Osteocyte (in vitro differentiated cells): ENCODE measurements at places on chromosomes 7 and 10. TPM values are rescaled to one million over a fixed set of nuclear protein-coding genes. Genes with fewer than 3 reads are reported as not detected.

Gene ITGB8
- total RNA-seq = 1.5 and 2.4 TPM in 2 replicates

Gene DNAJC12
- 9.5 and 12.0 TPM in 2 replicates for total RNA-seq

Gene AUTS2
- 65.3 and 80.6 TPM in 2 replicates for total RNA-seq

Gene SFMBT2
- 1.1 and 2.7 TPM in 2 replicates for total RNA-seq

Gene OR2A1
- not detected in 2 replicates for total RNA-seq

Gene ADCYAP1R1
- not detected in 2 replicates for total RNA-seq

Gene CCDC7
- total RNA-seq = 12.5 and 12.6 TPM in 2 replicates

Gene PHTF2
- total RNA-seq = 29.3 and 30.4 TPM in 2 replicates

Gene ECHDC3
- total RNA-seq = 0.55 and 1.2 TPM in 2 replicates

Gene PIK3CG
- not detected in 2 replicates for total RNA-seq

Gene STRIP2
- 0.73 and 0.81 TPM in 2 replicates for total RNA-seq

Gene HUS1
- total RNA-seq = 28.8 and 33.9 TPM in 2 replicates

DNA sequence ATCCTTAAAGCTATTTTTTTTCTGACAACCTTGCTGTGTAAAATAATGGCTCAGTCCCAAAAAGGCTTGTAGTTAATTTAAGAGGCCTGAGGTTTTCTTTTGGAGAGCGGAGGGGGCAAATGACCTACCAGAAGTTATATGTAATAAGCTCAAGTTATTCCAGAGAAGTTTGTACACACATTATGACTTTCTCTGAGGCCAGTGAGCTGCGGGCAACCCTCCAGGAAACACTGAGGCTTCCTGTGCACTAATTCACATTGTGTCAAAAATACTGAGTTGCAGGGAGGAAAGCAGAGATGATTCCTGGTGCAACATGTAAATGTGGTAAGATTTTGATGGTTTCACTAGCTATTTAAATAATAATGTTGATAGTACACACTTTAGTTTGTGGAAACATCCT lies 188.6 kb downstream of the DIP2C start:
- no peak overlapping the region for H3K27ac ChIP-seq
- H3K36me3 ChIP-seq = peaks cover 2% of the 10 kb centered on the region

DNA sequence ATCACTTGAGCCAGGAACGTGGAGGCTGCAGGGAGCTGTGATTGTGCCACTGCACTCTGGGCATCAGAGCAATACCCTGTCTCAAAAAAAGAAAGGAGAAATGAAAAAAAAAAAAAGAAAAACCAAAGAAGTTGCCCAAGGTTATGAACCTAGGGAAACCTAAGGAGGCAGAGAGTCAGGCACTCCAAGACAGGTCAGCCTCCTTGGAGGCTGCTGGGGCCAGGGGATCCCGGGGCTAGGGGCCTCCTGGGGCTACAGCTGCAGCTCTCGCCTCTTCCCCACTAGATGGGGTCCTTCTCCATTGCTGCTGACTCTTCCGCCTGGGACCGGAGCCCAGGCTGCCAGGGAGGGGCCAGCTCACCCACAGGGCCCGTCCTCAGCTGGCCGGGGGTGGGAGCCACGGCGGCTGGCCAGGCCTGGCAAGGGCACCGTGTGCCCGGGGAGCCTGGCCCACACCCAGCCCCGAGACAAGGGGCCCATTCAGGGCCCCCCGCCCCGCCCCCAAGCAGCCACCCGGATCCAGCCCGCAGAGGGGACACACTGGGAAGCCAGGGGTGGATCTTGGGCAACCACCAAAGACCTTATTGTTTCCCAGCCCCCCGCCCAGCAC lies 1.7 kb upstream of the SPACDR start:
- H3K4me3 ChIP-seq = no peak overlapping the region
- peak; percentile 91 for DNase-seq
- H3K36me3 ChIP-seq = peaks cover 1% of the 10 kb centered on the region
- no peaks in the 10 kb centered on the region for H3K27me3 ChIP-seq

DNA sequence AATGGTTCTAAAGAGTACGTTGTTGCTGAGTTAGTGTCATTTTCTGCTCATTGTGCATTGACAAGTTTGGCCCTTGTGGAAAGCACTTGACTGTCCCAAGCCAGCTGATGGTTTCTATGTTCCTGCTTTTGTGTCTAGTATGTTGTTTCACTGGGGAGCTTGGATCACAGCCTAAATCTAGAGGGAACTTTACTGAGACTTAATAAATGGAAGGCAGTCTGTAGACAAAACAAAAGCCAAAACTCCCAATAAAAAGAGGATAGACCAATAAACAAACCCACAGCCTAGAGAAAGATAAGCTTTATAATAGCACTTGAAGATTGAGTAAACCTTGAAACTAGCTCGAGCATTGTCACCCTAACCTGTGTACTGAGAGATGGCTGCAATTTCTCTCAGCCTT lies 196.8 kb downstream of the ADRA2A start:
- H3K4me1 ChIP-seq = no peaks in the 10 kb centered on the region
- H3K4me3 ChIP-seq = no peak overlapping the region
- H3K27me3 ChIP-seq = peaks cover 5% of the 10 kb centered on the region
- H3K27ac ChIP-seq = no peak overlapping the region

GRCh38 chr7:8105449-8106095 lies 137.0 kb downstream of the GLCCI1 start:
- H3K36me3 ChIP-seq = no peaks in the 10 kb centered on the region
- H3K4me3 ChIP-seq = no peak overlapping the region
- H3K27me3 ChIP-seq = no peaks in the 10 kb centered on the region
- peaks cover 25% of the 10 kb centered on the region for H3K4me1 ChIP-seq
- peak overlapping the region; percentile 3 for H3K27ac ChIP-seq
- DNase-seq = no peak

- no peaks in the 10 kb centered on the region for H3K4me1 ChIP-seq
- peaks cover 10% of the 10 kb centered on the region for H3K27me3 ChIP-seq
- no peak overlapping the region for H3K27ac ChIP-seq
- no peak overlapping the region for H3K4me3 ChIP-seq
- DNase-seq = no peak
Measured at GRCh38 chr7:105940109-105940508, 23.0 kb upstream of the CDHR3 start.

GRCh38 chr7:151011097-151011409 lies 13.2 kb downstream of the ATG9B start:
- no peaks in the 10 kb centered on the region for H3K27me3 ChIP-seq
- H3K4me3 ChIP-seq = no peak overlapping the region
- H3K27ac ChIP-seq = no peak overlapping the region
- DNase-seq = no peak
- H3K36me3 ChIP-seq = no peaks in the 10 kb centered on the region

- H3K4me3 ChIP-seq = no peak overlapping the region
Measured at GRCh38 chr10:117689566-117689965, 147.0 kb downstream of the EMX2 start.

DNA sequence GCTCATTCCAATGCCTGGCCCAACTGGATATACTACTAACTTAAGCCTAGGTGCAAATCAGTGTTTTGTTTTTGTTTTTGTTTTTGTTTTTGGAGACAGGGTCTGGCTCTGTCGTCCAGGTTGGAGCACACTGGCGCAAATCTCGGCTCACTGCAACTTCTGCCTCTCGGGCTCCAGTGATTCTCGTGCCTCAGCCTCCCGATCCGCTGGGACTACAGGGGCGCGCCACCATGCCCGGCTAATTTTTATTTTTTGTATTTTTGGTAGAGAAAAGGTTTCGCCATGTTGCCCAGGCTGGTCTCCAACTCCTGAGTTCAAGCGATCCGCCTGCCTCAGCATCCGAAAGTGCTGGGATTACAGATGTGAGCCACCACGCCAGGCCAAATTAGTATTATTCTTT lies 1.6 kb downstream of the PPP3CB start:
- peak overlapping the region; percentile 79 for H3K27ac ChIP-seq
- H3K36me3 ChIP-seq = peaks cover 4% of the 10 kb centered on the region
- peaks cover 41% of the 10 kb centered on the region for H3K4me1 ChIP-seq
- no peak for DNase-seq

GRCh38 chr7:15566476-15566875 lies 4.7 kb upstream of the AGMO start:
- H3K4me3 ChIP-seq = no peak overlapping the region
- DNase-seq = no peak
- H3K36me3 ChIP-seq = no peaks in the 10 kb centered on the region
- no peak overlapping the region for H3K27ac ChIP-seq

- no peak overlapping the region for H3K27ac ChIP-seq
- no peaks in the 10 kb centered on the region for H3K27me3 ChIP-seq
- no peaks in the 10 kb centered on the region for H3K36me3 ChIP-seq
- no peak overlapping the region for H3K4me3 ChIP-seq
- DNase-seq = no peak
Measured at GRCh38 chr10:131113165-131113564, 198.4 kb downstream of the TCERG1L start.

- H3K27me3 ChIP-seq = no peaks in the 10 kb centered on the region
- DNase-seq = no peak
- H3K27ac ChIP-seq = no peak overlapping the region
- no peaks in the 10 kb centered on the region for H3K36me3 ChIP-seq
- H3K4me1 ChIP-seq = peaks cover 6% of the 10 kb centered on the region
Measured at GRCh38 chr10:124529661-124530214, 68.1 kb downstream of the LHPP start.

GRCh38 chr7:81676105-81676811 lies 93.6 kb downstream of the HGF start:
- peaks cover 15% of the 10 kb centered on the region for H3K36me3 ChIP-seq
- no peak for DNase-seq
- H3K4me1 ChIP-seq = peaks cover 40% of the 10 kb centered on the region
- H3K4me3 ChIP-seq = no peak overlapping the region

- peaks cover 33% of the 10 kb centered on the region for H3K4me1 ChIP-seq
- H3K36me3 ChIP-seq = no peaks in the 10 kb centered on the region
- no peak overlapping the region for H3K27ac ChIP-seq
- H3K4me3 ChIP-seq = peak overlapping the region; percentile 96
Measured at GRCh38 chr10:102419269-102420180, 940 bp upstream of the PSD start.

- peaks cover 10% of the 10 kb centered on the region for H3K36me3 ChIP-seq
- DNase-seq = no peak
- H3K27ac ChIP-seq = peak overlapping the region; percentile 19
- H3K4me3 ChIP-seq = peak overlapping the region; percentile 80
Measured at GRCh38 chr10:28678687-28679457, 1.6 kb downstream of the BAMBI start.

DNA sequence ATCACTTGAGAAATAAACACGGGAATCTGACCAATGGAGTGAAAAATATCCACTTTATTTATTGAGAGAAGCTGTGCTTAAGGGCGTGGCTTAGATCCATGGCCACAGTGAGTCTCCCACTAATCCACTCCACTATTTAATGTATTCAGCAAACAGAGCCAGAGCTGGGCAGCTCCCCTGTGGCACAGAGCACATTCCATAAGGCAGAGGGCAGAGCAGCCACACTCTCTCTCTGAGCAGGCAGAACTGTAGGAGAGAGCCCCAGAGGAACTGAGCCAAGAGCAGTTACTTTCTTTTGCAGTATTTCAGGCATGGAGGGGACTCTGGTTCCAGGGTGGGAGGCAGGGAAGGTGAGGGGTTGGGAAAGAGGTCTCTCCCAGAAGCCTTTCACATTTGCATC lies 106.0 kb downstream of the GALNT17 start:
- H3K27ac ChIP-seq = no peak overlapping the region
- no peak for DNase-seq
- no peaks in the 10 kb centered on the region for H3K36me3 ChIP-seq

GRCh38 chr10:117635826-117636225 lies 93.3 kb downstream of the EMX2 start:
- no peak overlapping the region for H3K27ac ChIP-seq
- peaks cover 41% of the 10 kb centered on the region for H3K27me3 ChIP-seq
- no peak overlapping the region for H3K4me3 ChIP-seq
- H3K36me3 ChIP-seq = no peaks in the 10 kb centered on the region
- no peaks in the 10 kb centered on the region for H3K4me1 ChIP-seq
- DNase-seq = no peak

- DNase-seq = no peak
- H3K27me3 ChIP-seq = no peaks in the 10 kb centered on the region
- no peak overlapping the region for H3K27ac ChIP-seq
- H3K4me3 ChIP-seq = no peak overlapping the region
- H3K4me1 ChIP-seq = peaks cover 8% of the 10 kb centered on the region
- H3K36me3 ChIP-seq = peaks cover 50% of the 10 kb centered on the region
Measured at GRCh38 chr10:110893559-110894179, 21.9 kb downstream of the PDCD4 start.

DNA sequence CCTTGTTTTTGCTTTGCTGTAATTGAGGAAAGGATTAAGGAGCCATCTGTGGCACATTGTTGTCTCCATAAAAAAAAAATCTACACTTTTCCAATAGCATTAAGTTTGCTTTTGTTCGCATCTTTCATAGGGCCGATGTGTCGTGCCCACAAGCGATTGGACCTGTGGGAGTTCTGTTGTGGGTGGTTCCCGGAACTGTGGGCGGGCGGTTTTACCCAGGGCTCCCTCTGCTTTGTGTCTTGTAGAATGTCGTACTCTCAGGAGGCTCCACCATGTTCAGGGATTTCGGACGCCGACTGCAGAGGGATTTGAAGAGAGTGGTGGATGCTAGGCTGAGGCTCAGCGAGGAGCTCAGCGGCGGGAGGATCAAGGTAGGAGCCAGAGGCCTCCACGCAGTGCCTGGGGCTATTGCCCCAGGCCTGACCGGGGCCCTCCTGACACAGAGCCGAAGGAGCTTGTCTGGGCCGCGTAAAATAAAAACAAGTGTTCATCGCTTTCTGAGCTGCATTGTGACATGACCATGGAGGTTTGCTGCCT lies 92.4 kb downstream of the ACTR3B start:
- no peaks in the 10 kb centered on the region for H3K27me3 ChIP-seq
- H3K36me3 ChIP-seq = peaks cover 11% of the 10 kb centered on the region
- H3K27ac ChIP-seq = no peak overlapping the region
- no peak overlapping the region for H3K4me3 ChIP-seq
- DNase-seq = peak; percentile 81

DNA sequence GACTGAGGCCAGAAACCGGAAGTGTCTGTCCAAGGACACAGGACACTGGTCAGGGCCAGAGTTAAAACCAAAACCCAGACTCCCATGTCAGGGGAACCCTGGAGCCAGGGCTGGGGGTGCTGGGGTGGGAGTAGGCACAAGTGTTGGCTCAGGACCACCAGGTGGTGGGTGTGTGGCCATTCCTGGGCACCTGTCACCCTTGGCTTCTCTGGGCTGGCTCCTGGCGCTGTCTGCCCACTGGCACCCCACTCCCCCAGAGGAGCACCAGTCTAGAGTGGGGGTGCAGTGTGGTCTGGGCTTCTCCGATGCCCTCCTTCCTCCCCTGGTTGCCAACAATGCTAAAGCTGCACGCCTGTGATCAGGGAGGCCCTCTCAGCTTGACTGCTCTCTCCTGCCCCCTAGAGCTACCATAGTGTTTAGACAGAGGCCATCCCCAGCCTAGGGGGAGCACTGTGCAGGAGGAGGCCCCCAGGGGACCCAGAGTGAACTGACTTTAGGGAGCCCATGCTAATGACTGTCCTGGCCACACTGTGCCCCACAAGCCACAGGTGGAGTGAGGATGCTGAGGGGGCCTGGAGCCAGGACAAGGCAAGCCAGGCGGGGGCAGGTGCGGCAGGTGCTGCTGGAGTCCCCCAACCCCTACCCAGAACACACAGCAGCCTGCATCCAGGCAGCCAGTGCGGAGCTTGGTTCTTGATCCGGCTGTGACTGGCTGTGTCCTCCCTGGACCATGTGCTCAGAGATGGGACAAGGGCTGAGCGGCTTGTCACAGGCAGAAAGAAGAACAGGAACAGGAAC lies 11.0 kb downstream of the RASGEF1A start:
- H3K4me1 ChIP-seq = no peaks in the 10 kb centered on the region
- no peak overlapping the region for H3K27ac ChIP-seq
- H3K36me3 ChIP-seq = no peaks in the 10 kb centered on the region
- H3K4me3 ChIP-seq = no peak overlapping the region
- DNase-seq = peak; percentile 82
